ENCODE measurements at places on chromosomes 16 and 17. TPM values are rescaled to one million over a fixed set of nuclear protein-coding genes. Genes with fewer than 3 reads are reported as not detected.

DNA sequence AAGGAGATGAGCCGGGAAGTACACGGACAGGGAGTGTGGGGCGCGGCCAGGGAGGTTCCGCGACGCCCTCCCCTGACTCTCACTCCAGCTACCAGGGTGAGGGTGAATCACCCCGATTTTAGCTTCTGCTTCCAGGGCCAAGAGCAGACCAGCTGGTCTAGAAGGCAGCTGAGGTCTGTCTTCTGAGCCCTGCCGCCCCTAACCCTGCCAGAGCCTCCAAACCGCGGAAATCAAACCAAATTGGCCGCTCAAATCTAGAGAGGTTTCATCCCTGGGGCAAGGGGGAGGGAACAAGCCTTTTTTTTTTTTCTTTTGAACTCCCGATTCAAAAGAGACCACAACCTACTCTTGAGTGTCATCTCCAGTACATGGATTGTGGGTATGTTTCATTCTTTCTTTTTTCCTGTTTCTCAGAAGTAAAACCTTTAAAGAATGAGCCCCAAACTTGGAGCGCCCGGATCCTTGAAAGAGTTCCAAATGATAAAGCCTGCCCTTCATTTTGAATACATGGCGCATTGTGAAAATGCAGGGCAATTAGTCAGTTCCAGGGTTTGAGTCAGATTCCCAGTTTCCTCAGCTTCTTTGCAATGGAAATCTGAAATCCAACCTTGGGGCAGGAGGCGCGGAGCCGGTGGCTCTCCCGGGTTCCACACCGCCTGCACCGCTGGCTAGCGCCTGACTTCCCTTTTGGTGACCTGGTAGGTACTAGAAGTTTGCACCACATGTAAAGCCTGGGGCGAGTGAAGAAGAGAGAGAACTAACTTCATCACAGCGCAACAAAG is 16.5 kb upstream of the ZFHX3 start:
- H3K27me3 ChIP-seq: no peaks in the 10 kb centered on the region
- no peak overlapping the region for H3K27ac ChIP-seq
- no peak overlapping the region for H3K4me3 ChIP-seq
- DNase-seq: no peak
- H3K4me1 ChIP-seq: peaks cover 13% of the 10 kb centered on the region

MT1B gene
- not detected for total RNA-seq

DNA sequence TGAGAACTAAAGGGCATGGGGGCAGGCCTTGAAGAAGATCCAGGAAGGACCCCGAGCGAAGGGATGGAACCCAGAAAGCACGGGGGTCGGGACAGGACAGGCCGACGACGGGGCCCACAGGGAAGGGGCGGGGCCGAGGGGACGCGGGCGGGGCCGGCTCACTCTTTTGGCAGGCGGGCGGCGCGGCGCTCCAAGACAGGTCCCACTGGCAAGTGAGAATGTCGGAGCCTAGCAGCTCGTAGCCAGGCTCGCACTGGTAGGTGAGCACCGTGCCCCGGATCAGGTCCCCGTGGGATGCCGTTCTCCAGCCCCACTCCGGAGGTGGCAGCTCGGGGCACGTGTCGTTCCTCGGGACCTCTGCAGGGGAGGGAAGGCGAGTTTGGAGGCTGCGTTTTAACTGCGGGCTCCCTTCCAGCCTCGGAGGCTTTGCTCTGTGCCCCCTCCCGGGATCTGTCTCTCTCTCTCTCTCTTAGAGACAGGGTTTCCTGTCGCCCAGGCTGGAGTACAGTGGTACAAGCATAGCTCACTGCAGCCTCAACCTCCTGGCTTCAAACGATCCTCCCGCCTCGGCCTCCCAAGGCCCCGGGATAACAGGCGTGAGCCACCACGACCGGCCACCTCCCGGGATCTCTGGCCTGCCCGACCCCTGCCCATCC is 13.7 kb upstream of the CDIPT start:
- H3K27me3 ChIP-seq: no peaks in the 10 kb centered on the region
- no peaks in the 10 kb centered on the region for H3K4me1 ChIP-seq
- no peak for DNase-seq

DNA sequence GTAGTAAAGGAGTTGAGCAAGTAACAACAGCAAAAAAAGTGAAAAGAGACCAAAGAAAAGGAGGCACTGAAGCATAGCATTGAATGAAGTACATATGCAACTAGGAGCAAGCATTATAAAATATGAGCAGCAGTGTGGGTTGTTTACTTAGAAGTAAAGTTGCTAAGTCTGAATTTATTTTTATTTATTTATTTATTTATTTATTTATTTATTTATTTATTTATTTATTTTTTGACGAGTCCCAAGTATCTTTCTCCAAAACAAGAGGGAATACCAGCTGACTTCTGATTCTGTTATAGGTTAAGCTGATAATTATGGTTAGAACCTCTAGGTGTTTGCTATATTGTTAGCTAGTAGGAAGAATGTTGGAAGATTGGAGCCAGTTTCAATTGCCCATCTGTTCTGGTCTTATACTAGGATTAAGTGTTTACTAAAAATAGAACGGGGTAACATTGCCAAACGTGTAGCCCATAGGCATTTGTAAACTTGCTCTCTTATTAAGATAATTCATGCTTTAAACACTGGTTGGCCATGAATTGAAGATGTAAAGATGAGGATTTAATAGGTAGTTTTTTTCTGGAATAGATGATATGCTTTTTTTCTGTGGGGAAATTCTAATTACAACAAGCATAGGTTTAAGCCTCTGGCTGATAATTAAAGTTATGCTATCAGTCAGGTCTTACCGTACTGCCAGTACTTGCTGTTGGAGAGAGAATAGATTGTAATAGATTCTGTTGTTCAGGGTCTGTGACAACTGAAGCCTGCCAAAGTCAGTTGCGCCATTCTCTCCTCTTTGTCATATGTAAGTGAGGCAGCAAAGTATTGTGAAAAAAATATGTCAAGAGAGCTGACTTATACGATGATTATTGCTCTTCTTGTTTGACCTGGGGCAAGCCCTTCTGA is 66.7 kb downstream of the PPM1E start:
- no peaks in the 10 kb centered on the region for H3K27me3 ChIP-seq
- H3K27ac ChIP-seq: no peak overlapping the region
- no peak for DNase-seq
- no peaks in the 10 kb centered on the region for H3K36me3 ChIP-seq

MED9 gene
- total RNA-seq: 31.7 TPM

DNA sequence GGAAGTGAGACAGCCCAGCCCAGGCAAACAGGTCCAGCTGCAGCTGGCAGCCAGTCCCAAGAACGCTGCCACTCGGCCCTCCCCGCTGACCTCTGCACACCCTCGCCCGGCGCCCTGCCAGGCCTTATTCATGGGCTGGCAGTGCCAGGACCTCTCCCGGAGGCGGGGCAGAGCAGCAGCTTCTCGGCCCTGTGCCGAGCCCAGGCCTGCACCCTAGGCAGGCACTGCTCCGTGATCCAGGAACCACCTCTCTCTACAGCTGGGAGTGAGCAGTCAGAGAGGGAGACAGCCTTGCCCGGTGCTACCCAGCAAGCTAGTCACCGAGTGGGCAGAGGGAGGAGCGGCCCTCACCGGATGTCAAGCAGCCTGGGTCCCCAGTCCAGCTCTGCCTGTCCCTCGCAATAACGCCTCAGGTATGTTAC is 79.9 kb upstream of the CBX4 start:
- H3K4me3 ChIP-seq: no peak overlapping the region
- peak overlapping the region; percentile 45 for H3K27ac ChIP-seq
- DNase-seq: peak; percentile 89
- peaks cover 10% of the 10 kb centered on the region for H3K4me1 ChIP-seq

AOC3 gene
- total RNA-seq: 57.7 TPM

SGCA gene
- 13.9 TPM for total RNA-seq

- no peaks in the 10 kb centered on the region for H3K36me3 ChIP-seq
- peak; percentile 64 for DNase-seq
- peaks cover 13% of the 10 kb centered on the region for H3K4me1 ChIP-seq
- peak overlapping the region; percentile 41 for H3K27ac ChIP-seq
- no peak overlapping the region for H3K4me3 ChIP-seq
- H3K27me3 ChIP-seq: no peaks in the 10 kb centered on the region
Measured at GRCh38 chr16:24988593-24989338, 26.4 kb downstream of the ARHGAP17 start.

PLEKHM1 gene
- total RNA-seq: 33.2 TPM

DNA sequence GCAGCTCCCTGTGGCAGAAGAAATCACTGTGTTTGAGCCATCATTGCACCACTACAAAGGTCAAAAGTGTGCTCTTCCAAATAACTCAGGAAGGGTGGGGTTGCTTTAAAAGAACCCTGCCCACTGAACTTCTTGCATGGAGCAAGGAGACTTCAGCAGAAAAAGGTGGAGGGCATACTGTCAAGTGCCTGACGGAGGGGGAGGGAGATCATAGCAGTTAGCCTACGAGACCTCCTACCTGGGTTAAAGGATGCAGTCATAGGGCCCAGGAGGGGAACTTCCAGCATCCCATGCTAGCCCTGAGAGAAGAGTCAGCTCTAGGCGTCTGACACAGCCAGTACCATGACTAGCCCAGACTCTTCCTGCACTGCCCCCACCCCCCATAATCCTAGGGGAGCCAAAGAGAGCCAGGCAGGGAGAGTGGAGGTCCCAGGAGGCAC is 45.3 kb upstream of the MSI2 start:
- no peaks in the 10 kb centered on the region for H3K36me3 ChIP-seq
- no peak overlapping the region for H3K27ac ChIP-seq
- H3K4me3 ChIP-seq: no peak overlapping the region
- H3K27me3 ChIP-seq: no peaks in the 10 kb centered on the region
- no peaks in the 10 kb centered on the region for H3K4me1 ChIP-seq
- DNase-seq: no peak

DNA sequence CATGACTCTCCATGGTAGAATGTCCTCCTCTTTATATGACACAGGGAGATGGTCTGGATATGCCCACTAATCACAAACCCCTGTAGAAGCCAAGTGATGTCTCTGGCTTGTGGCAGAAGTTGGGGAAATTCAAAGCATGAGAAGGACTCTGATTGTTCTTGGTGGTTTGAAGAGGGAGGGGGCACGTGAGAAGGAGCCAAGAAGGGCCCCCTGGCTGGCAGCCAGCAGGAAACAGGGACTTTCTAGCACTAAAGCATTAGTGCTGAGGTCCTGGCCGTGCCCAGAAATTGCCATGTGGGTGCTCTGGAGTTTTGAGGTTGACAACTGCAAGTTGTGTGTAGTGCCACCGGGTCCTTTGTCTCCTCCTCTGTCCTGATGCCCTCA is 199.9 kb downstream of the LGALS9B start:
- H3K4me1 ChIP-seq: no peaks in the 10 kb centered on the region
- no peak overlapping the region for H3K27ac ChIP-seq
- H3K36me3 ChIP-seq: no peaks in the 10 kb centered on the region
- DNase-seq: no peak
- H3K27me3 ChIP-seq: no peaks in the 10 kb centered on the region

GRCh38 chr16:47834485-47835024 is 321.2 kb downstream of the ABCC12 start:
- no peak overlapping the region for H3K4me3 ChIP-seq
- no peak overlapping the region for H3K27ac ChIP-seq
- H3K4me1 ChIP-seq: no peaks in the 10 kb centered on the region
- H3K27me3 ChIP-seq: no peaks in the 10 kb centered on the region
- no peaks in the 10 kb centered on the region for H3K36me3 ChIP-seq

GRCh38 chr16:60107437-60107836 is 1373.3 kb upstream of the GOT2 start:
- no peaks in the 10 kb centered on the region for H3K4me1 ChIP-seq
- no peaks in the 10 kb centered on the region for H3K36me3 ChIP-seq
- no peak overlapping the region for H3K4me3 ChIP-seq
- H3K27ac ChIP-seq: no peak overlapping the region
- no peaks in the 10 kb centered on the region for H3K27me3 ChIP-seq

DNA sequence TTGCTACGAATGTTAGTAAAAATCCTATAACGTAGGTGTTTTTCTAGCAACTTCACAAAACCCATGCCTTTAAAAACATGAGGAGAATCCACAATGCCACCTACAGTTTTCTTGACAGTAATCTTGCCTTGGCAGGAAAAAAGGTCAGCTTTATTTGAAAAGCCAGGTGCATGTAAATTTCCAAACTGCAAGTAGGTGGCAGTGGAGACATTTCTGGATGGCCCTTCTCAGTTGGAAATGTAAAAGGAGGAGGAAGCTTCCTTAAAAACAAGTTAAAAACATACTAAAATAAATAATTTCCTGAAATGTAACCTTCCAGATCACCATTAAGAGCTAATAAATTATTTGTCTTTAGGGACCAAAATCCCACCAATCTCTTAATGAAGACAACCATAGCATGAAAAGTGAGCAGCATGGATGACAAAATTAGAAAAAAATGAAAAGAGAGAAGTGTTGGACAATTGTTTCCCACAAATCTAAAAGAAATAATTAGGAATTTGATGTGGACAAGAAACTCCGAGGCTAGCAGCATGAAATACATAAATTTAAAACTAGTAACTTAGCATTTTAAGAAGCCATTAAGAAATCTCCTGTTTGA is 152.2 kb downstream of the SNX11 start:
- no peaks in the 10 kb centered on the region for H3K4me1 ChIP-seq
- H3K27me3 ChIP-seq: no peaks in the 10 kb centered on the region
- DNase-seq: no peak

IGFALS gene
- total RNA-seq: 1.9 TPM

DNA sequence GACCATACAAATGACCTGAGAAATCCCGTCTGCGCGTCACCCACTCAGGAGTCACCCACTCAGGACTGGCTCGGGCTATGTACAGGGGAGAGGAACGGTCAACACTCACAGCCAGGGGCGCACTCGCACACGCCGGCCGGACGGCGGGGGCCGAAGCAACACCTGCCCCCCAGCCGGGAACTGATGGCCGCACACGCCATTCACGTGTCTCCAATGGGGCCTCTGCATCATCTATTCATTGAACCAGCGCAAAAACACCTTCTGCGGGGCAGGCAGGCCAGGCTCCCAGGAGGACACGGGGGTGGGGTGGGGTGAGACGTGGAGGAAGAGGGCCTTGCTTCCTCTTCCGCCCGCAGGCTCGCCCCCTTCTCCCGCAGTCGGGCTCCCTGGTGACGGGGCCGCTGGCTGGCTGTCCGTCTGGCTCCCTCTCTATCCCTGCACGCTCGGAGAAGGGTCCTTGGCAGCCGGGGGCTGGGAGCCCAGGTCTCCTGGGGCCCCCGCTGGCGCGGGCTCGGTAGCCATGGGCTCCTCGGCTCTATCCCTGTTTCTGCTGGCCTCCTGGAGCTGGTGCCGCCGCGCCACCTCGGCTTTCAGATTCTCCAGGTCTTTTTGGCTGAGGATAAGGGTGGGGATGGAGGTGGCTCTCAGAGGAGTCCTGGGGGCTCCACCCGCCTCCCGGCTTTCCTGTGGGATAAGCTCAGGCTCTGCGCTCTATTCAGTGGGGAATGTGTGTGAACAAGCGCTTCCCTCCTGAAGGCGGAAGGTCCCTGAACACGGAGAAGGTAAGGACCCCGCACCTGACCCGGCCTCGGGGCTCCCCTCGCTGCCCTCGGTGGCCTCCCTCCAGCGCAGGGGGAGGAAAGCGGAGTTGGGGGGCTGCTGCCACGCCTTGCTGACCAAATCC is 21.1 kb downstream of the CLUH start:
- peaks cover 15% of the 10 kb centered on the region for H3K36me3 ChIP-seq
- no peaks in the 10 kb centered on the region for H3K27me3 ChIP-seq
- no peak overlapping the region for H3K27ac ChIP-seq
- no peak overlapping the region for H3K4me3 ChIP-seq
- no peak for DNase-seq
- H3K4me1 ChIP-seq: no peaks in the 10 kb centered on the region
